ENCODE measurements at places on chromosomes 4 and X.

GRCh38 chr4:55722132-55722531 is 86.0 kb upstream of the NMU start:
- no peak for DNase-seq

DNA sequence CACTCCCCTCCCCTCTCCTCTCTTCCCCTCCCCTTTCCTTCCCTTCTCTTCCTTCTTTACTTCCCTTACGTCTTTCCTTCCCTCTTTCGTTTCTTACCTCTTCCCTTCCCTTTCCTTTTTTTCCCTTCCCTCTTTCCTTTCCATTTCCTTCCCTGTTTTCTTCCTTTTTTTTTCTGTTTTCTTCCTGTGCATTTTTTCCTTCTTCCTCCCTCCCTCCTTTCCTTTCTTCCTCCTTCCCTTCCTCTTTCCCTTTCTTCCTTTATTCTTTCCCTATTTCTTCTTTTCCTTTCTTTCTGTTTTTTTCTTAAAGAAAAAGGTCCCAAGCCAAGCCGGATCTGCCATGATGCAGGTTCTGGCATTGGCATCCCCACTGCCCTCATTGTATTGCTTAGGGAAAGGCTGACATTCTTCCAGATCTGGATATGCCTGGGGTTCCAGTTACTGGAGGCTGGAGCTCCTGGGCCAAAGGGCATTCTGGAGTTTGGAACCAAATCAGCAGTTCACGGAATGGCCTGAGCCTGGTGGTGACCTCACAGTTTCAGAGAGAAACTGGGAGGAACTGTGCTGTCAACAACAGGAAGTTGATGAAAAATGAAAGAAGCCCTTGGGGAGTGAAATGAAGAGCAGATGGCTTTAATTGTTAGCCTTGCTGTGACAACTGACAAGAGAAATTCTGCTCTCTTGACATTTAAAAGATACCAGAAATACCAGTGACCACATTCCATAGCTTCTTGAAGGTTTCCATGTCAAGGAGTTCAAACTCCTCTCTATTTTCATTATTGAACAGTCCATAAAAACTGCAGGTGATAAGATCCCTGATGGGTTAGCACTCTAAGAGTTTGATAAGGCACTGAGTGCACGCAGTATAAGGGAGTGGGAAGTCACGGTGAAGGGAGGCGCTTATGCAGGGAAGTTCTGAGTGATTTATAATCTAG is 622.1 kb downstream of the SPRY1 start:
- no peak for DNase-seq

DNA sequence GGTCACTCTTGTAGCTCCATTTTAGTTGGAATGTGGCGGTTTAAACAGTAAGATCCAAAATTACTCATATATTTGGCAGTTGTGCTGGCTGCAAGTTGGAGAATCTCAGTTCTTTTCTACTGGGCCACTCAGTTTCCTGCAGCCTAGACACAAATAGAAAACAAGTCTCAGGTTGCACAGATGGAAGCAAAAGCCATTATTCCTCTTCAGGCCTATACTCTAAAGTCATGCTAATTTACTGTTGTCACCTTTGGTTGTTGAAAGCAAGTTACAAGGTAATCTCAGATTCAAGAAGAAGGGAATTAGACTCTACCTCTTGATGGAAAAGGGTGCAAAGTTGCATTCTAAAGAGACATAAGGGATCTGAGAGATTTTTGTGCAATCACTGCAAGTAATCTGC is 345.4 kb downstream of the ADAM29 start:
- no peak for DNase-seq

DNA sequence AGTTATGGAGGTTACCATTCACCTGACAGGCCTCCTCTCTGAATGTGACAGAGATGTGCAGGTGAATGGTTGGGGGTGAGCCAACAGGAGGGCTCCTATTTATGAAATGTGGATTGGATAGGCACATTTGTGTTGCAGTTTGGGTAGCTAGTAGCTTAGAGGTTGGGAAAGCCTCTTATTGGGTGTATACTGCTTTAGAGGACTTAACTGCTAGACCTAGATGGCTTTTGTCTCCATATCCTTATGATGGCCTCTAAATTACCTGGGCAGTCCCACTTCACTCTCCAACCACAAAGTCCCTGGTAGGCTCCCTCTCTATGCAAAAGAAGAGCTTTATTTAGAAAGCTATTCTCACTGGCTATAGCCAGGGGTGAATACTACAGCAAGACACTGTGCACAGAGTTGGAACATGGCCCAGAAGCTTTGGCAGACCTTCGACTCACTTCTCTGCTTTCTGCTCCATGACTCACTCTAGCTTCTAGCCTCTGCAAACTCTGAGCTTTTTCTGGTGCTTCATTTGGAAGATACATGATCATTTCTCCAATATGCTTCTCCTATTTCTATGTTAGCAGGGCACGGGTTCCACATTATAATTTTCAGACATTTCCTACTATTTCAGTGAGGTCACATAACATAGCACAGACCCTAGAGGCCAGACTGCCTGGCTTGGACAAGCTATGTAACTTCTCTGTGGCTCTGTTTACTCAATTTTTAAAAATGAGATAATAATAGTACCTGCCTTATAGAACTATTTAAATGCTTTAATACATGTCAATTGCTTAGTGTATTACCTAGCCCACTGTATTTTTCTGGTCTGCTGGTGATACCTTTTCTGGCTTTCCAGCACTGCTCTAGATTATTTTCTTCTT is 6.0 kb upstream of the VGLL1 start:
- DNase-seq = no peak

GRCh38 chr4:145044341-145044740 is 53.7 kb downstream of the ANAPC10 start:
- DNase-seq = no peak

DNA sequence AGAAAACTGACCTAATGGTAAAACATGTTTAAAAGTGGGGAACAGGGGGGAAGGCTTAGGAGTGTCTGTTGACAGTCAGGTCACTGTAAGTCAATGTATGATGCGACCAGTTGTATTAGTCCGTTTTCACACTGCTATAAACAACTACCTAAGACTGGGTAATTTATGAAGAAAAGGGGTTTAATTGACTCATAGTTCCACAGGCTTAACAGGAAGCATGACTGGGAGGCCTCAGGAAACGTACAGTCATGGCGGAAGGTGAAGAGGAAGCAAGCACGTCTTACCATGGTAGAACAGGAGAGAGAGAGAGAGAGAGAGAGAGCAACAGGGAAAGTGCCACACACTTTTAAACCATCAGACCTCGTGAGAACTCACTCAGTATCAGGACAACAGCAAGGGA is 13.0 kb upstream of the PLAC1 start:
- DNase-seq = no peak

GRCh38 chr4:6134612-6135220 is 65.6 kb downstream of the JAKMIP1 start:
- DNase-seq = peak; percentile 10

- no peak for DNase-seq
Observed at GRCh38 chr4:110454441-110454840, 21.5 kb upstream of the ENPEP start.

DNA sequence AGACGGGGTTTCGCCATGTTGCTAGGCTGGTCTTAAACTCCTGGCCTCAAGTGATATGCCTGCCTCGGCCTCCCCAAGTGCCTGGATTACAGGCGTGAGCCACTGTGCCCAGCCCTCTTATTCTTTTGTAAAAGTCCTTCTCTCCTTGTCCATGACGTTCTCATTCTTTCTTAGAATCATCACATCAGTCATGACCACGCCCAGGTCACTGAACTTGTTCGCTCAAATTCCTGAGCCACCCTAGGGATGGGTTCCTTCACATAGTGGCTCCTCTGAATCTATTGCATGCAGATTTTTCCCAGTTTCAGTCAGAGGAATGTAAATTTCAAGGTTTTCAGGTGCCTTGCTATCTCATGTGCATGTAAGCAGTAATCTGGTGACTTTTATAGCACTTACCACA is 15.7 kb downstream of the JADE1 start:
- no peak for DNase-seq

- DNase-seq = no peak
Observed at GRCh38 chrX:141185366-141185765, 8.4 kb upstream of the LDOC1 start.

GRCh38 chr4:24655326-24655725 is 71.0 kb upstream of the DHX15 start:
- DNase-seq = no peak

DNA sequence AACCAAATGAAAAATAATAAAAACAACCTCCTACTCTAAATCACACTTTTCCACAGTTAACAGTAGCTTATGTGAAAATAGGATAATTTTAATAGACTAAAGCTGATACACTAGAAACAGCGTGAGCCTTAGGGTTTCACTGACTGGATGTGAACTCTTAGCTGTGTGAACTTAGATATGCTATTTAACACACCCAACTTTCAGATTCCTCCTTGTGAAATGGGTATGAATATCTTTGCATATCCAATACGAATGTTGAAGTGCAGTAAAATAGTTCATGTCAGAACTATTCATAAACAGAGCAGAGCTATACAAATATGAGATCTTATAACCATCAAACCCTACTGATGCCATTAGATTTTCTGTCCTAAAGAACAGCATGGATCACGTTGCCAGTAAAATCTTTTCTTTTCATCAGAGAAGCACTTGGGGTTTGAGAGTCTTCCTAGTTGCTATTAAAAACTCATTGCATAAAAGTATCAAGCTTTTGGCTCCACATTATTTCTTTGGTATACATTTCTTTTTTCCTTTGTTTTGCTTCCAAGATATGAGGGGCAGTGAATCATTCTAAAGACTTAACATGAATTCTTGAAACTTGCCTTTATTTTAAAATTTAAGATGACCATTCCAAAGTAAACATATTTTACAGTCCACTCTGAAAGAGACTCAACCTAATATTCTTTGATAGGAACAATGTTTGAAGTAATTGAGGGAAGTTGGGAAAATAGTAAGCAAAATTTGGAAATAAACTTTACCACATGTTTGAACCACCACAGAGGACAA is 102.4 kb downstream of the CPE start:
- no peak for DNase-seq

- DNase-seq = no peak
Observed at GRCh38 chrX:110871839-110872238, 76.2 kb upstream of the CHRDL1 start.
